ENCODE measurements at places on chromosomes 5 and 9.

GRCh38 chr9:21974722-21975409 is 19.3 kb downstream of the CDKN2A start:
- no peak for DNase-seq

- DNase-seq = no peak
Measured at GRCh38 chr5:77492653-77493000, 511 bp upstream of the WDR41 start.

- no peak for DNase-seq
Measured at GRCh38 chr9:89523948-89524347, 26.0 kb upstream of the SEMA4D start.

GRCh38 chr5:57779383-57780223 is 297.0 kb upstream of the ACTBL2 start:
- DNase-seq = peak; percentile 78

- DNase-seq = no peak
Measured at GRCh38 chr9:125663127-125663526, 43.9 kb downstream of the MAPKAP1 start.

DNA sequence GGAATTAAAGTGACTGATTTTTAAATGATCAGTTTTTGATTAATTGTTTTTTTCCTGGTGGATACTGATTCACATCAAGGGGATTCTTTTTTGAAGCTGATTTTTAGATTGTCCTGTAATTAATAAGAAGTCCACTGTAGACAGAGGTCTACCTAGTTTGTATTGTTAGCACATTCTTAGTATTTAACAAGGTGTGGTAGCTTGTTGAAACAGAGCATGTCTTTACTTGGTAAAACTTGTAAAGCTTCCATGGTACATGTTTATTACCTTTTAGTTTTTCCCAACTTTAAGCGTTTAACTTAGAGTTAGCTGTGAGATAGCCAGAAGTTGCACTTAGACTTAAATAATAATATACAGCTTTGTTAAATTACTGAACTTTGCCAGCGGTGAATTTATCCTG is 1.5 kb downstream of the BTF3 start:
- DNase-seq = no peak

DNA sequence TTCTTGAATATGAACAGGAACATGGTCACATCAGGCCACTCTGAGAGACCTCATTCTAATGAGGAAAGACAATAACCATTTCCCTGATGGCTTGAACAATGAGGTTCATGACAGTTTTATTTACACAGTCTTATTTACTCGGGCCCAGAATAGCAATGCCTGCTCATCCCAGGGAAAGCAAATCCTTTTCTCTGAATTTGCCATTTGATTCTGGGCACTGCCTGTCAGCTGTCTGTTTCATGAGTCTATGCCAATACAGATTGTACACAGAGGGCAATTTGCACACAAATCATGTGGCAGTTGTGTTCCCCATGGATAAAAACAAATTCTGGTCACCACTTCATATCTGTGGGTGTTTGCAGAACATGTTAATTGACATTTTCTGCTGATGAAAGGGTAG is 492.5 kb downstream of the ACTL7B start:
- peak; percentile 16 for DNase-seq

GRCh38 chr5:94746731-94747124 is 128.3 kb downstream of the SLF1 start:
- DNase-seq = no peak

- DNase-seq = peak; percentile 80
Measured at GRCh38 chr9:114238472-114238871, 83.1 kb downstream of the COL27A1 start.

- DNase-seq = peak; percentile 35
Measured at GRCh38 chr5:66440202-66440680, 156.0 kb upstream of the MAST4 start.

DNA sequence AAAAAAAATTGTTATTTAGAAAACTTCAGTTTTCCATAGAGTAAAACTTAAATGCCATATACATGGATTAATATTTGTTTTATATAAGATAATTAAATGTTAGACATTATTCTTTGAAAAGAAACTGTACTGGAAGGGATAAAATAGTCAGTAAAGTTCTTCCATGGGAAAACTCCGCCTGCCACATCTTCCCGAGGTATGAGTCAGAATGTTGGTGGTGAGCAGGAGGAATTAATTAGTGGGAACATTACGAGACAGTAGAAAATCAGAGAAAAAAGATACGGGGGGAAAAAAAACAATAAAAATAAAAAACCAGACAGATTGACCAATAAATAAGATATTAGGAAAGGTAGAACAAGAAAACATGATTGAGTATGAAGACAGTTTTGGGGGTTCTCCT is 930.3 kb upstream of the C9orf72 start:
- DNase-seq = no peak

DNA sequence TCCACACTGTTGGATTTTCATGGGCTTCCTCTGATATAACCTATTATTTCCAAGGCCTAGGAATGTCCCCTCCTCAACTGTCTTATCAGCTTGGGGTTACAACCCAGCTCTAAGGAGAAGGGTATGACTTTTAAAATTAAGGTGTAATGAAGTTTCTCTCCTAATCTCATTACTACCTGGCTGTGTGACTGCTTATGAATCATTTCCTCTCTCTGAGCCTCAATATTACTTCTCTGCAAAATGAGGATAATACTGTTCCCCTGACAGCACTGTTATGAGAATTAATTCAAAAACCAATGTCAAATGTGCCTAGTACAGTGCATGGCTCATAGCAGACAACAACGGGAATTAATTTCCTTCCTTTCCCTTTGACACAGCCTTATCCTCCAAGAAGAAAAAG is 118.9 kb downstream of the NR6A1 start:
- no peak for DNase-seq

- DNase-seq = no peak
Measured at GRCh38 chr5:171188016-171188415, 121.0 kb upstream of the TLX3 start.

DNA sequence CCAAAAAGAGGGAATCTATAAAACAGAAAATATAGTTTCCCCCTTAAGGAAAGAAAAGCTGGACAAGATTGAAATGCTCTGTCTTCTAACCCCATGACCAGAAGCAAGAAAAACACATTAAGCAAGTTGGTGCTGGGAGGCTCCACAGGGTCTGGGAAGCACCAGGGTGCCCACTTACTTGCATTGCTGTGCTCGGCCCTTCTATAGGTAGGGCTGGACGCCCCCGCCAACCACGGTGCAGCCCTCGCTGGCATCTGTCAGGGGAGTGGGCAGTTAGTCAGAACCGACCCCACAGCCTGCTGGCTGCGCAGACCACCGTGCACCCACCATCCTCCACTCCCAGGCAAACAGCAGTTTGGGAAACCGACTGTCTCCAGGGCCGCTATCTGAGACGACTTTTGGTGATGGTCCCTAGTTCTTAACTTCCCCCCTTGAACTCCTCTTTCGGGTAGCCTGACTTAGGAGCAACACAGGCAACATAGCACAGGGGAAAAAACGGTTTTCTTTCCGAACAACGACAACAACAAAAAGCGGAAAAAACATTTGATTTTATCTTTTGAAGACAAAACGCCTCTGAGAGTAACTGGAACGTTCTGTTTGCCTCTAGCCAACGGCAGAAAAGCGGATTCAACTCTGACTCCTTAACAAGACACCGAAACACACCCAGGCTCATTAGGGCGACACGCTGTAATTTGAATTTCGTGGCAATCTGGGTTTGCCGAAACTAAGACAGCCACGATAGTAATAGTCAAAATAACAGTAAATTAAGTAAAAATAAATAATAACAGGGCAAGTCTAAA is 3.9 kb downstream of the IRX2 start:
- no peak for DNase-seq

DNA sequence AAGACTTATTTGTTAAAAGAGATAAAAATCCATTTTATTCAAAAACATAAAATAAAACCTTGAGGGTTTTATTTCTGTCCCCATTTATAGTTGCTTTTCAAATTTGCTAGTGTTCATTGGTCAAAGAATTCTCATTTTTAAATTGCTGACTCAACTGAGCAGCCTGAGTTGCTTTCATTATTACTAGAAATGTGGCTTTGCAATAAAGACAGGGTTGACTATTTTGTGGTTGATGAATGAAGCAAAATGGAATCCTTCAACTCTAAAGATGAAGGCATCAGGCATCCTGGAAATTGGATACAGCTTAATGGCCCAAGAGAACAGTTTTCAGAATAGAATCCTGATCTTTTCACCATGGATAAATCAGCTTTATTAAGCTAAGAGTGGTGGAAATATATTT is 23.9 kb upstream of the PPP3R2 start:
- DNase-seq = no peak

GRCh38 chr5:75706016-75706415 is 11.2 kb downstream of the POC5 start:
- no peak for DNase-seq

DNA sequence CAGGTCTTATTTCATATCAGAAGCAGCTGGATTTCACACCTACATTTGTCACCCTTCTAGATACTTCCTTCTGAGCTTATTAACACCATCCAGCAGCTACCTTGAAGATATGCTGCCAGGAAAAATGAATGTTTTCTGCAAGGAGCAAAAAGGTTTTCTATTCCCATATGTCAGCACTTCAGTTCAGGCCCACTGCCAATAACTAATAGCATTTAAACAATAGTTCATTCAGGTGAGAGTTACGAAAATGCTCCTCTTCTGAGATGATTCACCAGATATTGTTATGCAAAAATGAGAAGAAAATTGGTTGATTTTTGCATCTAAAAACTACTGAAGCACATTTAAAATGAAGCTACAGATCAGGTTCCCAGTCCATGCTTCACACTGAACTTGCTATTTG is 56.4 kb upstream of the ISL1 start:
- no peak for DNase-seq

- no peak for DNase-seq
Measured at GRCh38 chr5:149367972-149368645, 10.3 kb downstream of the PCYOX1L start.

DNA sequence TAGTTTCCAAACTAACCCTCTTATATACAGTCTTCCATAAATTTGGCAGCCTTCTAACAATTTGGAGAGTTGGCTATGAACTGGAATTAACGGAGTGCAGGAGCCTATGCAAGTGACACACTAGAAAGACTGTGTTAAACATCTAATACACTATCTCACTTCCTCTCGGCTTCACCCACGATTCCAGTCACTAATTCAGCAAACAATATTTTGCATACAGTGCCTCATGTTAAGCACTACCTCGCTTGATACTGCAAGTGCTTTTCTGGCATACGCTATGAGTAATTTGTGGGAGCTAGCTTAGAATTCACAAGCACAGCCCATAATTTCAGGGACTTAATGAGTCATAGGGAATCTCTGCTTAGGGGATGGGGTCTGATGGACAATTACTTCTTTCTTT is 102.5 kb downstream of the ST8SIA4 start:
- no peak for DNase-seq

- DNase-seq = no peak
Measured at GRCh38 chr9:73155377-73155776, 3.7 kb downstream of the ANXA1 start.

DNA sequence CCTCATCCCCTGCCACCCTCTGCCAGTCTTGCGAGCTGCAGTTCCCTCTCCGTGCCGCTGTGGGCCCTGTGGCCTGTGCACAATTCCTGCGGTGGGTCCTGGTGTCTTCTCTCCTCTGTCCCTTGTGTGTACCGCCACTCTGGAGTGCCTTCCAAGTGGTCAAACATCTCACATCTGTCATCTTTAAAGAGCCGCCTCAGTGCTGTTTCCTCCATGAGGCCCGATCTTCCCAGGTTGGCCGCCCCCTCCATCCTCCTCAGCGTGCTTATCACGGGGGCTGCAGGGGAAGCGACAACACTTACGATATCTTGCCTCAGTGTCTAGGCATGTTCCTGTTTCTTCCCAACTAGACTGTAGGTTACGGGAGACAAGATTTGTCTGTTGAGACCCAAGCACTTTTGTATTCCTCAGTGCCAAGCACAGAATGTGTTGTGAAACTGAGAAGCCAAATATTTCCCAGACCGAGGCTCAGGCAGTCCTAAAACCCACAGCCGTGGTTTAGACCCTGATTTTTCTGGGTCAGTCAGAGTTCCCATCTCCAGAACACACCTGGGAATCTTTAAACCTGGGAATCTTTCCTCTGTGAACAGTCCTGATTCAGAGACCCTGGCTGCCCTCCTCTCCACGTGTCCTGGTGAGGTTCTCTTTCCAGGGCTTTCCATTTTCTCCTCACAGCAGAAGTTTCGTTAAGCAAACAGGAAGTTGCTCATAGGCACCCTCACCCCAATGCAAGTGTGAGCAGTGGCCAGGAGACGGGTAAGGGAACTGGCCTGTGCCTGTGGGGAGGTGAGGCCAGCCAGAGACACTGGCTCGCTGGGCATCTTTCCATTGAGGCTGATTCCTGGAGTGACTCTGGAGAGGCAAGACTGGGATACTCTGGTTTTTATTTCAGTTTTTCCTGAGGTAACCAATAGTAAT is 28.8 kb downstream of the SLC46A2 start:
- DNase-seq = no peak

DNA sequence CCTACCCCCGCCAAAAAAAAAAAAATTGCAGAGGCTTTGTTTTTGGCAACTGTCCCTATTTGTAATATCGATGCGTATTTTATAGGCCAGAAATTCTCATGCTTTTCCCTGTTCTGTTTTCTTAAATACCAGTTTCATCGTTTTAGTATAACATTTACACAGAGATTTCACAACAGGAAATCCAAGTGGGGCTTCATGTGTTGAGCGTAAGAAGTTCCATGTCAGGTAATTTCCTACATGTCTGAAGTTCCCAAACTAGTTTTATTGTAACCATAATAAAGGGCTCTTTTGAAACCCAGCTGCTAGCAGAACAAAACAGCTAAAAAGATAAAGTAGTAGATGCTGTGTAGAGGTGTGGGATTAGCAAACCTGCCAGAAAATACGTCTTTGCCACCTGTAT is 4.2 kb downstream of the SMC5 start:
- DNase-seq = no peak

GRCh38 chr9:92425474-92425873 is 1.2 kb upstream of the OMD start:
- peak; percentile 80 for DNase-seq

GRCh38 chr9:109468927-109469326 is 29.2 kb downstream of the PTPN3 start:
- DNase-seq = no peak

GRCh38 chr5:37840053-37841034 is 503 bp upstream of the GDNF start:
- peak; percentile 34 for DNase-seq

DNA sequence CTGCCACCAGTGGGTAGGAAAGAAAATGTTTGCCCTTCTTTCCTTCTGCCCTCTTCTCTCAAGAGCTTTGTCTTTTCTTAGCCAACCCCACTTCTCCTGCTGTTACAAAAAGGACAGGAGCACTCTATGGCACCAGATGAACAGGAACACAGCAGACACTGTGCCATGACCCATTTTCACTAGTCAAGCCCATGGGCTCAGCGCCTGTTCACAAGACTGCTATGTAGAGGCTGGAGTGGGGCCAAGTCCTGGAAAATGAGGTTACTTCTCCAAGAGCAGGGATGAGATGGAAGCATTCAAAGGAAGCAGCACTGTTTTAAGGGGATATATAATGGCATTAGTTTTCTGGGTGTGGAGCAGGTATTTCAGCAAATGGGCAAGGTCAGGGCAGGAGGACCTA is 46.8 kb upstream of the GRAMD2B start:
- DNase-seq = no peak

Measured in muscle of arm (tissue), 14 donors.